ENCODE measurements at places on chromosomes 2 and 18.

GRCh38 chr2:19774805-19775176, 127.0 kb downstream of the TTC32 start:
- no peak for DNase-seq

GRCh38 chr2:129376426-129377077, 602.9 kb upstream of the RAB6C start:
- no peak for DNase-seq

DNA sequence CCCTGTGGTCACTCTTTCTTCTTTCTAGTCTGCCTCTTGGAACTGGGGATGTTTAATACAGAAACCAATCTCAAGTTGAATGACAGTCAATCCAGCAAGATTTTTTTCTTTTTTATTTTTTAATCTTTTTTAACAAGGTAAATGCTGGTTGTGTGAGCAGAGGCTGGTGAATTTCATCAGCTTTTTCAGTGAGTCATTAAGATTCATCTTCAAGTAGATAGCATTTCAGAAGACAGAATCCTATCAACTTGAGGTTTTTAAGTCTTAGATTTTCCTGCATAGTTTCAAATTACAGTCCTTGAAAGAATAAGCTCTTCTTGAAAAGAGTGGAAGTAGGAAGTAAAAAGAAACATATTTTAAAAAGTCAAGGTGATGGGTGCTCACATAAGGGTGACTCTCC, 12.4 kb downstream of the SLC8A1 start:
- no peak for DNase-seq

GRCh38 chr2:44184106-44184505, 15.4 kb downstream of the PPM1B start:
- DNase-seq = no peak
